Activated T-helper 9 cell treated with anti-CD3 and anti-CD28 coated beads, Interleukin-2, amount 50 U/mL, for 16 hours (primary cell): ENCODE measurements at places on chromosomes 2 and 18.

DNA sequence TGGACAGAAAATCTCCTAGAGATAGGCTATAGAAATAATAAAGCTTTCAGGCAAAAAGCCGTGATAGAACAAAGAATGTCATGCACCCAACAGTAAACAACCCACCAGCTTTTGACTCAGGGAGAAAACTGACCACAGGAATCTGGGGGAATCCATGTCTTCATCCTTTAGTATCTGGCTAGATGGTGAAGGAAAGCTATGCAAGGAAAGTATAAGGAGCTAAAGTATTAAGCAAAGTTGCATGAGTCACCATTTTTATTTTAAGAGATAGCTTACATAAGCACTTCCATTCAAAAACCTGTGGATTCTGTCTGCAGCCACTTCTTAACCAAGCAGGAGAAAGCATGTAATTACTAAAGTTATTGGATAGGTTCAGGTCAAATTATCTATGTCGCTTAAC, 363.8 kb downstream of the LRP1B start:
- no peak for DNase-seq

- DNase-seq, result no peak
Observed at GRCh38 chr18:66599190-66599589, 4.7 kb downstream of the CDH19 start.

DNA sequence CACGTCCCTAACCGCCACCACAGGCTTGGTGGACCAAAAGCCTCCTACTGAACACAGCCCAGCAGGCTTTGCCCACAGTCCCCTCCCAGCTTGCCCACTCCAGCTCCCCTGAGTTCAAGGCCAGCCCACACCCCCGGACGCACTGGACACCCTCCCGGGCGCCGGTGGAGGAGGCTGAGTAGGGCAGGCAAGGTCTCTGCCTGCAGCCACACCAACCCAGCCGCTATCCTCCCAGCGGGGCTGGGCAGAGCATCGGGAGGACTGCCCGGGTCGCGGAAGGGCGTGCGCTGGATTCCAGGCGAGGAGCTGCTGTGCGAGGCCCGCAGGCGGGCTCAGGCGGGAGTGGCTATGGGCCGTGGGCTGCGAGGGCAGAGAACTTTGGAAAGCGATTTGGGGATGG, 49.5 kb downstream of the PLEKHB2 start:
- no peak for DNase-seq

DNA sequence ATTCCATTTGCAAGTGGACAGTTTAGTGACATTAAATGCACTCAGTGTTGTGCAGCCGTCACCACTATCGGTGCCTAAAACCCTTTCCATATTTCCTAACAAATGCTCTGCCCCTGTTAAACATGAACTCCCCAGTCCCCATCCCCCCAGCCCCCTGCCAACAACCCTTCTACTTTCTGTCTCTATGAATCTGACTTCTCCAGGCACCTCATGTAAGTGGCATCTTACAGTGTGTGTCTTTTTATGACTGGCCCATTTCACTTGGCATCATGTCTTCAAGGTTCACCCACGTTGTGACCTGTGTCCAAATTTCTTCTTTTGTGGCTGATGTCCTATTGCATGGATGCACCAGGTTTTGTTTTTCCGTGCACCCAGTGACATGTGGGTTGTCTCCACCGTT, 140.9 kb upstream of the GPC1 start:
- DNase-seq, result no peak

GRCh38 chr2:239626961-239627592, 226.3 kb upstream of the HDAC4 start:
- DNase-seq, result no peak

DNA sequence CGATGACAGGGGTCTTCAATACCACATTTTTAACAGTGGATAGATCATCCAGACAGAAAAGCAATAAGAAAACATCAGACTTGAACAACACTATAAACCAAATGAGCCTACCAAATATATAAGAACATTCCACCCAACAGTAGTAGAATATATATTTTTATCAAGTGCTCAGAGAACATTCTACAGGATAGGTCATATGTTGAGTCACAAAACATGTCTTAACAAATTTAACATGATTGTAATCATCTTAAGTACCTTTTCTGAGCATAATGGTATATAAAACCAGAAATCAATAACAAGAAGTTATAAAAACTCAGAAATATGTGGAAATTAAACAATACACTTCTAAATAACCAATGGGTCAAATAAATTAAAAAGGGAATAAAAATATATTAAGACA, 194.0 kb upstream of the CYP26B1 start:
- DNase-seq, result no peak

- DNase-seq, result no peak
Observed at GRCh38 chr2:20479835-20480234, 33.0 kb downstream of the RHOB start.

GRCh38 chr2:64666810-64667438, 13.2 kb upstream of the SERTAD2 start:
- no peak for DNase-seq

DNA sequence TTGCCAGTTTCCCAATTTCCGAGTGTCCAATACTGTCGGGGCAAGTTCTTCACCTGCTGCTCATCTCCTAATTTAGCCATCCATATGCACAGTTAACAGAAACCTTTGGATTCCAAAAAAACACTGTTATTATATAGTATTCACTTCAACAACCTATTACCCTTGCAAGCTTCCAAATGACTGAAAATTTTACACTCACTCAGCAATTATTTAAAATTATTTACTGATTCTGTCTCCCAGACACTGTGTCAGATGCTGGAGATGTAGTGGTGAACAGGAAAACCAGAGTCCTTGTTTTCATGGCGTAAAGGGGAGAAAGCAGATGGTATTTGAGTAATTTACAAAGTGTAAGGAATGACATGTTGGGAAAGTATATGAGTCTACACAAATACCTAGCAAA, 53.7 kb upstream of the BMPR2 start:
- no peak for DNase-seq

- no peak for DNase-seq
Observed at GRCh38 chr2:101040761-101041160, 38.7 kb downstream of the RPL31 start.

DNA sequence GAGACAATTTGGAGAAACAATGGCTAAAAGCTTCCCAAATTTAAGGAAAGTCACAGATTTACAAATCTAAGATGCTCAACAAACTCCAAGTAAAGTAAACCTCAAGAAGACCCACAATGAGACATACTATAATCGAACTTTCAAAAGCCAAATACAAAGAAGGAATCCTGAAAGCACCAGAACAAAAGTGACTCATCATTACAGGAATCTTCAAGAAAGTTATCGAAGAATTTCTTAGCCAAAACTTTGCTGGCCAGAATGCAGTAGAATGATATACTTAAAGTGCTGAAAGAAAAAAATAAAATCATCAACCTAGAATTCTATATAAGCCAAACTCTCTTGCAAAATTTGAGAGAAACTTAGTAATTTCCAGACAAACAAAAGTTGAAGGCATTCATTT, 106.5 kb upstream of the TMEM200C start:
- no peak for DNase-seq

GRCh38 chr18:34083910-34084535, 140.7 kb downstream of the NOL4 start:
- no peak for DNase-seq

- no peak for DNase-seq
Observed at GRCh38 chr2:69306393-69306821, 80.6 kb downstream of the GFPT1 start.

DNA sequence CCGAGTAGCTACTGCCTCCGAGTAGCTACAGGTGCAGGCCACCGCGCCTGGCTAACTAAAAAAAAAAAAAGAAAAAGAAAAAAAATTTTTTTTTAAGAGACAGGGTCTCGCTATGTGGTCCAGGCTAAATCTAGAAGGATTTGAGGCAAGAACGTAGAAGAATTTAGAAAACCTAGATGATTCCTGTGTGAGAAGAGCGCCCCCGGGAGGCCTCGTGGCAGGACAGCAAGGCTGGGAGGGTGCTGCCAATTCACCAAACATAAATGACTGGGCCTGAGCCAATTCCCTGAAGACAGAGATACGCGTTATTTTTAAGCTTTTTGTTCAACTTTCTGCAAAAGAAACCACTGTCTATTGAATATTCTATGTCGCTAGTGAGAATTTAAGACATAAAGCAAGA, 90.1 kb upstream of the TGFA start:
- no peak for DNase-seq

DNA sequence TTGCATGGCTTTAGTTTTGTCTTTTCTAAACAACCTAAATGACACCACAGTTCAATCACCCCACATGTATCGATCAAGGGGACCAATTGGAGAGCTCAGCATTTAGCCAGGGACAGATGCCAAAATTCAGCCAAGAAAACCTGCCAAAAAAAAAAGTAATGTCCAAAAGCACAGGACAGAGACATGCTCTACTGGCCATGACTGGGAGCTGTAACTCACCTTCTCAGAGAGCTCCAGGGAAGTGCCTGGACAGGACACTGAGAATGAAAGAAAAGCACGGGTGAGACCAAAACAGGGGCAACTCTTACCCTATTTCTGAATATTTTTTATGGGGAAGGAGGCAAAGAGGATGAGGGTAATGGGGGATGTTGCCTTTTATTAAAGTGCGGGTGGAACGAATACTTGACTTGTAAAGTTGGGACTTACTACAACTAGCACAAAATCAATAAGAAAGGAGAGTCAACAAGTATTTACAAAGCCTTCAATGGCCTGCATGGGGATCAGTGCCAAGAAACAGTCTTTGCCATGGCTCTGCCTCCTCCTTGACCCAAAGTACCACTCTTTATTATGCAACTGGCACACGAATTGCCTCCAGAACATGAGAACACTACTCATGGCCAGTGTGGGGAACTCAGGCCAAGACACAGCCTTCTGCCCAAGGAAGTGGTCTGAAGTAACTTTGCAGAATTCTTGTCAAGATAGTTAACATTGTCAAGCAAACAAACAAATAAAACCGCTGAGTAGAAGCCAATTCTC, 72.9 kb upstream of the HK2 start:
- no peak for DNase-seq

DNA sequence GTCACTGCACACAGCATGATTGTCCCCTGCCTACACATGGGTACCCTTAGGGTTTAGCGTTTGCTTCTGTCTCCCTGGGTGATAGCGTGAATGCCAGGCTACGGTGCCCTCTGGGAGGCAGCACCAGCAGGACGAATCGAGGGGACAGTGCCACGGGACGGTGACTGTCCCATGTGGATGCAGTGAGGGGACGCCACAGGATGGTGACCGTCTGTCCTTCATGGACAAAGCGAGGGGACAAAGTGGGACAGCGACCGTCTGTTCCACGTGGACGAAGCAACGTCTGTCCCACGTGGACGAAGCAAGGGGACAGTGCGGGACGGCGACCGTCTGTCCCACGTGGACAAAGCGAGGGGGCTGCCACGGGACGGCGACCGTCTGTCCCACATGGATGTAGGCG, 25.7 kb downstream of the CTDP1 start:
- DNase-seq, result no peak
